ENCODE measurements at places on chromosomes 1 and 21.

GRCh38 chr1:95733671-95734070, 499.7 kb downstream of the RWDD3 start:
- no peak for DNase-seq

DNA sequence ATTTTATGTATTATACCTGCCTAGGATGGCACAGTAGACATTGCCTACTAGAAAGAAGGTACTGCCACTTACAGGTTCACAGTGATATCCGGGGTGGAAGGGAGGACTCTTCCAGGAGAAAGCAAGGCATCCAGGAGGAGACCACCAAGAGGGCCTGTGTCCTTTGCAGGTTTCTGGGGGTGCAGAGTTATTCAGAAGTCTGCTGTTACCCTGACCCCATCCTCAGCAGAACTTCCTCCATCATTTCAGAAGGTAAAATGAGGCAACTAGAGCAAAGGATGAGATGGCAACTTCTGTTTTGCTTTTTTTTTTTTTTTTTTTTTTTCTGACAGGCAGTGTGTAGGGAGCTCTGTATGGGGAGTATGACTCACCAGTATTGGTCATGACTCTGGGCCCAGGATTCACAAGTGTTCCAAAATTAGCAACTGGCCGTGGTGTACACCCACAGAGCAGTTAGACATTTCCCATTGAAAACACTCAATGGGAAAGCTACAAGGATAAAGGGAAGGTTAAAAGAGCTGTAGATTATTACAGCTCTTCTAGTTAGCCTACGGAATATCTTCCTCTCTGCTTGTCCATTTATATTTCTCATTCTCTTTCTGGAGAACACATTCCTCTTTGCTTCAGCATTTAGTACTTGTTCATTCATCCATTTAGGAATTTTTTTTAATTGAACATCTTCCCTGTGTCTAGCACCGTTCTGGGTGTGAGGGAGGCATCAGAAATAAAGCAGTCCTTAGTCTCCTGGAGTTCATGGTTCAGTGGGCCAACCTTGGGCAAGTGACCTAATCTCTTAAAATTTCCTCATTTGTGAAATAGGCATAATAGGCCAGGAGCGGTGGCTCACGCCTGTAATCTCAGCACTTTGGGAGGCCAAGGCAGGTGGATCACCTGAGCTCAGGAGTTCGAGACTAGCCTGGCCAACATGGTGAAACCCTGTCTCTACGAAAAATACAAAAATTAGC, 50.5 kb upstream of the PPP2R5A start:
- no peak for DNase-seq

DNA sequence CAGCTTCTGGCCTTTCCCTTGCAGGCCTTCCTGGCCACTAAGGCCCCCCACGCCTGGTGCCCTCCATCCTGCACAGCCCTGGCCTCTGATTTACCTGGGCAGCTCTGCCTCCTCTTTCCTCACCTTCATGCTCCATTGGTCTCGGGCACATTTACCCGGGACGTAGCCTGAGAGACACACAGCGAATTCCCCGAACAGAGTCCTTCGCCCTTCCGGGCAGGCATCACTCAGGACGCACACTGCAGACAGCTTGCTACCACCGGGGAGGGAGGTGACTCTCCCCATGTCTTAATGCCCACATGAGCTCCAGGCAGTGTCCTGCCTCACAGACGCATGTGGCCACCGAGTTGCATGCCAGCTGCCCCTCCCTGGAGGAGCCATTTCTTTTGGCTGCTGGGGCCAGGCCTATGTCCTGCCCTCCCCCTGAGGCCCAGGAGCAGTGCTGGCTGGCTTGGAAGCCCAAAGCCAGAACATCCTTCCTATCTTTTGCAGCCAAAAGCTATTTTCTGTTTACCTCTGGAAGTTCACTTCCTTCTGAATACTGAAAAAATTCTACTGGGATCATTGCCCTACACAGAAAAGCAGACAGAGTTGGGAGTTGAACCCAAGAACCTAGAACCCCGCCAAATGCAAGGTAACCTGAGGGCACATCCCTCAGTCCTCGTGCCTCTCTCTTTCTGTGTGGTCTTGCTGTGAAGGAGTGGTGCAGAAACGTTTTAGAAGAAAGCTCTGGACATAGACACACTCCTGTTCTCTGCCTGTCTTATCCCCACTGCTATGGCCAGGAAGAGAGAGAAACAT, 209.5 kb downstream of the TOMM20 start:
- DNase-seq: no peak

- no peak for DNase-seq
Measured at GRCh38 chr1:185769136-185769535, 34.9 kb downstream of the HMCN1 start.

GRCh38 chr1:145891143-145891542, 5.5 kb upstream of the ANKRD35 start:
- no peak for DNase-seq

GRCh38 chr1:23559136-23559984, at the start of gene ID3:
Gene ID3 (minus strand): TSS chr1:23559501. CDS start chr1:23559426, 75 bp downstream.
- no peak for DNase-seq

GRCh38 chr1:168019407-168019806, 82.5 kb upstream of the MPC2 start:
- DNase-seq: no peak

- no peak for DNase-seq
Measured at GRCh38 chr1:34379911-34380310, 203.2 kb downstream of the C1orf94 start.

DNA sequence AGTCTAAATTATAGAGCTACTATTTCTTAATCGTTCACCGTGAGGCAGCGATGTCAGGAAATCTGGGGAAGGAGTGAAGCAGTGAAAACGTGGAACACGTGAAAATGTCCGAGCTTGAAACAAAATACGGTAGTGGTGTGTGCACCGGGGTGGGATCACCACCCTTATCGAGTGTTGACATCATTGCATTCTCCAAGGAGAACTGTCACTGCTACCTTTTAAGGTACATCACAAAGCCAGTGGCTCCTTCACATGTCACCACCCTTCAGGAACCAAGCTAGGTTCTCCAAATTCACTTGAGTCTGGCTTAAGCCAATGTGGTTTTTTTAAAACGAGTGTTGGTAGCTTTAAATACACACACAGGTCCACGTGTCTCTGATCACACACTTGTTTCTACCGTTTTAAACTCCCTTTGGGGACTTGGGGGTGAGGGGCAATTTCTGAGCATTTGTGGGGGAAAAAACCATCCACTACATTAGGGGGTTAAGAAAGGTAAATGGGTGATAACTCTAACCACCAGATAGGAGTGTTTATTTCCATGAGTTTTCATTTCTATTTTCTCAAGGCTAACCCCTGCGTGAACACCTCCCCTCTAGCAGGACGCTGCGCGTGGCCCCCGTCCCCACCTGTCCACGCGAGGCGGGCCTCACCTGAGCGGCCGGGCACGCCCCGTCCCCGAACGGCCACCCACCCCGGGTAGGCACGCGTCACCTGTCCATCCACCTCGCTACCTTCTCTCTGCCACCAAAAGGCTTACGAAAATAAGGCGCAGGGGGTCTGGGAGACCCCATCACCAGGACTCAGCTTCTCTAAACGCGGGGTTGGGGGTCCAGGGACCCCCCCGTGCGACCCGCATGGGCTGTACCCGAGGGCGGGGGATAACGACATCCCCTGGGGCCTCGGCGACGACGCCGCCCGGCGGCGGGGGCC, 978 bp downstream of the PRDM15 start:
- no peak for DNase-seq

- no peak for DNase-seq
Measured at GRCh38 chr1:102840741-102841140, 267.6 kb downstream of the COL11A1 start.

GRCh38 chr21:43864962-43865539, at the start of gene AGPAT3:
Gene AGPAT3 (plus strand): TSS chr21:43865223. CDS start chr21:43959682, 94,459 bp downstream.
- DNase-seq: no peak

DNA sequence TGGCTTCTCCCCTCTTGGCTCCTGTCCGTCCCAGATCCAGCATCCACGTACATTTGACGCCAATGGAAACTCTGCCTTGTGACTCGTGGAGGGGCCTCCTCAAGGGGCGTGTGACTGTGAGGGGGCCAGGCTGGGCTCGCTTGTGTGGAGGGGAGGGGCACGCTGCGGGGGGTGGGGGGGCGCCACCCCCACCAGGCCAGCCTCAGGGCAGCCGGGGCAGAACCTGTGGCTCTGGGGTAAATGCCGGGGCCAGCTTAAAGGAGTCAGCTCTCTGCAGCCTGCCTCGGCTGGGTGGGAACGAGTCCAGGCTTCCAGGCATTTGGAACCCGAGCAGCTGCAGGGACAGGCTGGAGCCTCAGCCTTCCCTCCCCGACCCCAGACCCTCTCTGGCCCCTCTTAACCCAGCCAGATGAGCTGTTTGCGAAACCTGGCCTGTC, 94.1 kb downstream of the SIK1 start:
- DNase-seq: no peak

- no peak for DNase-seq
Measured at GRCh38 chr1:153678519-153679336, at the start of gene NPR1. Gene NPR1 (plus strand): TSS chr1:153678688. CDS start chr1:153679109, 421 bp downstream.

DNA sequence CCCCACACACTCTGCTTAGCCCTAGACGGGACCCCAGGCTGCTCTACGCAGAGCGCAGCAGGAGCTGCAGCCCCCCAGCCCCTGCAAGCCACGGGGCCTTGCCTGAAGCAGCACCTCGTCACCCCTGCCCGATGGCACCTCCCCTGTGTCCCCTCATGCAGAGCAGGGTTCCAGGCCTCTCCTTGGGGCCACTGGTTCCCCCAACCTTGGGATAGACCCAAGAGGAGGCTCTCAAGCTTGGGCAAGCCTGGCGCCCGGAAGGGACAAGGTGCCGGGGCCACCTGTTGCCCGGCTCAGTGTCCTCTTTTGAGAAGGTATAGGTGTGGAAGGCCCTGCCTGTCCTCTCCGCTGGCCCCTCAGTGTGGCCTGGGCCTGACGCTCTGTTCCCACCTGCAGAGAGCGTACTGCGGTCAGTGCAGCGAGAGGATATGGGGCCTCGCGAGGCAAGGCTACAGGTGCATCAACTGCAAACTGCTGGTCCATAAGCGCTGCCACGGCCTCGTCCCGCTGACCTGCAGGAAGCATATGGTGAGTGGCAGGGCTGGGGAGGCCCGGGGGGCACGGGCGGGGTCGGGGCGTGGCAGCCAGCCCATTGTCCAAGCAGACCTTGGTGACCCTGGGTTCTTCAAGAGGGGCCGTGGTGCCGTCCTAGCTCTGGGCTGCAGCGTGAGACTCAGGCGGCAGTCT, 50.6 kb downstream of the FAAP20 start:
- DNase-seq: no peak

GRCh38 chr1:31976401-31976800, 37.3 kb upstream of the KHDRBS1 start:
- no peak for DNase-seq

DNA sequence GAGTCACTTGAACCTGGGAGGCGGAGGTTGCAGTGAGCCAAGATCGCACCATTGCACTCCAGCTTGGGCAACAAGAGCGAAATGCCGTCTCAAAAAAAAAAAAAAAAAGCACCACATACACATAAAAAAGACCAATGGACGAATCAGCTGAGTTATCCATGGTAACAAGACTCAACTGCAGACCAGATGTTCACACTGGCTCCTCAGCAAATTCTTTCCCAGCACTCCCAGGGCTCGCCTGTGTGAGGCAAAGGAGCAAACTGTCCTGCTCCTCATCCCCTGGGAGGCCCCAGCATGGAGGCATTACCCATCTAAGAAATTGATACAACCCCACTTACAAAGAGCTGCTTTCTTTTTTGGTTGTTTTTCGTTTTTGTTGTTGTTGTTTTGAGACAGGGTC, 3.1 kb downstream of the TMEM234 start:
- no peak for DNase-seq

DNA sequence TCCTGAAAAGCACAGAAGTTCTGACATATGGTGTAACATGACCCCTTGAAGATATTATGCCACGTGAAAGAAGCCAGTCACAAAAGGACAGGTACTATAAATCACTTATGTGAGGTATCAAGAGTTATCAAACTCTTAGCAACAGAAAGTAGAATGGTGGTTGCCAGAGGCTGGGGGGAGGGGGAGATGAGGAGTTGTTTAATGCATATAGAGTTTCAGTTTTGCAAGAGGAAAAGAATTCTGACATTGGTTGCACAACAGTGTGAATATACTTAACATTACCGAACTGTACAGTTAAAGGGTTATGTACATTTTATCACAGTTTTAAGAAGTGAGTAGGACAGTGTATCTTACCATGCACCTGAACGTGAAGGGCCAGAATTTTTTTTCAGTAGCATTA, 80.0 kb downstream of the USP25 start:
- no peak for DNase-seq

DNA sequence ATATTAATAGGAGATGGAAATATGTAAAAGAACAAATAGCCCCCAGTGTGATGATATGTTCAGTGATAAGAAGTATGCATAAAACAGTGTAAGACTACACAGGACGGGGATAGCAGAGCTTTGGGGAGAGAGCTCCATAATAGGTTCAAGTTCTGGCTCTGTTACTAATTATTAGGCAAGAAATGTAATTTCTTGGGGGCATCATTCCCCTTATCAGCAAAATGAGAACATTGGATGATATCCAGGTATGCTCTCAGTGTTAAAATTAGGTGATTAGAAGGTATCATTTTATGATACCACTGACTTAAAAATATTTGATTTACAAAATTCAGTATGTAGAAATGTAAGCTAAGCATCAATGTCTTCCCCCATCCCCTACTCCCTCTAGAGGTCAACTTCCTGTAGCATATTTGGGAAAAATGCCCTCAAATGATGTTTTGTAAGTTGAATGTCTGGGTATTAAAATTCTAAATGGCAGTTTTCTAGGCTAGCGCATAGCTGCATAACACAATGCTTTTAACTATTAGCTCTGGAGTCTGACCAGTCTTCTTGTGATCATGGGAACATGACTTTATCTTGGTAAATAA, 585.7 kb upstream of the CAMK1G start:
- no peak for DNase-seq

GRCh38 chr1:6353955-6354658, 39.5 kb downstream of the ACOT7 start:
- DNase-seq: no peak

DNA sequence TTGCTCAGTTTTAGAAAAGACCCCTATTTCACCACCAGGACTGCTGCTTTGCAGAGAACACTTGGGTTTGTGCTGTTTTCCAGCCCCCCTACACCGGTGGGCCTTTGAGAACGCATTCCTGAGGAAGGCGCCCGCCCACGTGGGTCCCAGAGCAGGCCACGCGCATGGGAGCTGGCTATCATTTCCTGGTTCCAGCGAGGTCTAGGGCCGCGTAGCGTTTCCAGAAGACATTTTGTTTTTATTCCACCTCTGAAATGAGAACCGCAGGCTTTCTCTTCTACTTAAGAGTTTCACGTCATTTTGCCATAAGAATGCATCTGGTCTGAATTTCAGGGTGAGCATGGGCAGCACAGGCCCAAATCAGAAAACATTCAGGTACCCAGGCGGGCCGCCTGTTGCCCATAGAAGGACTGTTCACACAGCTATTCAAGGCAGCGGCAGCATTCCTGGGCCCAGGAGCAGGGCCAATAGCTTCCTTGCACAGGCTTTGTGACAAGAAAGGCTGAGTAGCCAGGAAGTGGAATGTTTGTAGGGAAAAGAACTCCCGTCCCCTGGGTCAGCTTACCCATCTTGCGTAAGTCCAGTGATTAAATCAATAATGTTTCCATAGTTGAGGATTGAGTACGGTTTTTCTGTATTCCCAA, 1.4 kb upstream of the KLHL21 start:
- no peak for DNase-seq
